ENCODE measurements at places on chromosomes 11 and 22.

DNA sequence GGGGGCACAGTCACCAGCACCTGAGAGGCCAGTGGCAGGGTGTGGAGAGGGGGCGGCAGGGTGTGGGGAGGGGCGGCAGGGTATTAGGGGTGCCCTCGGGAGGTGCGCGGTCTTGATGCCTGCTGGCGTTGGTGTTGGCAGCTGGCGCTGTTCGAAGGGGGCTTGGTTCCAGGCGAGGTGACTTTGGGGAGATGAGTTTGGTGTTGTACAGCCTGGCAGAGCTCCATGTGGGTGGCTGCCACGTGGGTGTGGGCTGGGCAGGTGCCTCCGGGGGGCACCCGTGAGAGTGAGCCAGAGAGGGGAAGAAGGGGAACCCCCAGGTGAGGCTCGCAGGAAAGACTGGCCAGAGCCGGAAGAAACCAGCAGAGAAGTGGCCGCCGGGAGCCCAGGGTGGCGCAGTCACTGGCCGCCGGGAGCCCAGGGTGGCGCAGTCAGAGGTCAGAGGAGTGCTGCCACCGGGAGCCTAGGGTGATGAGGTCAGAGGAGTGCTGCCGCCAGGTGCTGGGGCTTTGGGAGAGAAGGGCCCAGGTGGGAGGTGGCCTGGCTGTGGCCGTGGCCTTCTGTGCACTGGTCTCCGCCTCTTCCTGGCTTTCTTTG lies 44.7 kb downstream of the MUC6 start:
- DNase-seq: no peak

- DNase-seq: no peak
Observed at GRCh38 chr22:39429186-39429585, 27.6 kb upstream of the MGAT3 start.

DNA sequence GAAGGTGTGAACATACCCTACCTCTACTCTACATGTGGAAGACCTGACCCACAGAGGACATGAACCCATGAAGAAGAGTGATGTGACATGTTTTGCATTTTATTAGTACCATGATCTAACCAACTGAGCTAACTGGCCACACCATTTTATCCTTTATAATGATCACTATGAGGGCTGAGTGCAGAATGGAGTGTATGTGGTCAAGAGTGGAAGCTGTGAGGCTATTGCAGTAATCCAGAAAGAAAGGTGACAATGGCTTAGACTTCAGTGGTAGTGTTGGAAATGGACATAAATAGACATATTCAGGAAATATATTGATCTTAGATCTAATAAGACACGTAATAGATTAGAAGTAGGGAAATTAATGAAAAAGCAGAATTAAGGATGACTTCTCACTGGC lies 3.8 kb downstream of the SRSF8 start:
- DNase-seq: no peak

- DNase-seq: peak; percentile 11
Observed at GRCh38 chr11:95849087-95849825, 59.0 kb downstream of the CEP57 start.

- peak; percentile 71 for DNase-seq
Observed at GRCh38 chr22:35437049-35437448, 37.1 kb downstream of the MCM5 start.

DNA sequence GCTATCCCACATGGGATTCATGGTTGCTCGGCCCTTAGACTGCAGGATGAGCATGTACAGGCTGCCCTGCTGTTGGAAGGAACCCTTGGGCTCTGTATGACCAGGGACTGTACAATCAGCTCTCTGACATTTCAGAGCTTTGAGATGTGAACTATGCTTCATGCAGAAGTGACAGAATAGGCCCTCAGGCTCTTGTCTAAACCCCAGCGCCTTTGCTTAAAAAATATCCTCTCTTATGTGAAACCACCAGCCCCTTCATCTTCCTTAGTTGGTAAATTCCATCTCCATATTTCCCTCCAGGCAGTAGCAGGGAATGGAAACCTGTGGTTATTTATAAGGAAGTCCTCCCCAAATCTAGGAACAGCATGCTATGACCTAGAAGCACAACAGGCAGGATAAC lies 78.9 kb upstream of the PLET1 start:
- no peak for DNase-seq

DNA sequence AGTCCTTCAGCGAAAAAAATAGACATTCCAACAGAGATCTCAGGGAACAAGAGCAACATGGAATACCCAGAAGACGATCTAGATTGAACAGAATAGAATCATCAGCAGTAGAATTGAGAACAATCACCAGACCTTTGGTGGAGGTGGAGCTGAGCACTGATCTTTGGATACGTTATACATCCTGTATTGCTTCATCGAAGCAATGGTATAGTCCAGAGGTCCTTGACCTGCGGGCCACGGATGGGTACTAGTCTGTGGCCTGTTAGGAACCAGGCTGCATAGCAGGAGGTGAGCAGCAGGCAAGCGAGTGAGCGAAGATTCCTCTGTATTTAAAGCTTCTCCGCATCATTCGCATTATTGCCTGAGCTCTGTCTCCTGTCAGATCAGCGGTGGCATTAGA lies 17.6 kb downstream of the LRRC55 start:
- DNase-seq: no peak

GRCh38 chr11:12469451-12469850 lies 92.1 kb downstream of the PARVA start:
- DNase-seq: no peak

DNA sequence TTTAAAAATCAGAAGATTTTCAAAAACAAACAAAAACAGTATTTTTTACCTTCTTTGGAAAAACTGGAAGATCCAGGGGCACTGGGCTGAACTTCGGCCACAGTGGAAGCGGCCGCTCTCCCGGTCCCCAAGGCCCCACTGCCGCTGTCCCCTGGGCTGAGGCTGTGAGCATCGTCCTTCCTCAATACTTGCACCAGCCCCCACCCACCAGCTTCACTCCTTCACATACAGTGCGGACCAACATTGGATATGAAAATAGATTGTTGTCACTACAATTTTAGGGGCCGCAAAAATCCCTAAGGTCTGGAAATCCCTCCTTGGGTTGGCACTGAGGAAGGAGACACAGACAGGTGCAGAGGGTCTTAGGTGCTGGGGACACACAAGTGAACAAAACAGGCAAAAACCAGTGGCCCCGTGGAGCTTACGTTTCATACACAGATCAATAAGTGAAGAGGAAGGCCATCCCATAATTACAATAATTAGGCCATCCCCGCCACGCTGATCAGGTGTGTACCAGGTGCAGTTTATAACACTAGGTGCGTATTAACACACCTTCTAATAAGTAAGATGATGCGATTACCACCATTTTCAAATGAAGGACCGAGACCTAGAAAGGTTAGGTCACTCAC lies 28.2 kb upstream of the SLC22A12 start:
- DNase-seq: no peak

- DNase-seq: no peak
Observed at GRCh38 chr11:29184939-29185890, 831.6 kb downstream of the KCNA4 start.

All from ELF-1 (cell line).